A673 (cell line): ENCODE measurements at places on chromosomes 5 and 9. TPM values are rescaled to one million over a fixed set of nuclear protein-coding genes. Genes with fewer than 3 reads are reported as not detected.

- H3K27ac ChIP-seq, result no peak overlapping the region
- H3K36me3 ChIP-seq, result no peaks in the 10 kb centered on the region
- H3K4me1 ChIP-seq, result no peaks in the 10 kb centered on the region
- no peak for DNase-seq
- H3K27me3 ChIP-seq, result peaks cover 20% of the 10 kb centered on the region
These were observed 55.3 kb downstream of the ENTREP1 start for GRCh38 chr9:69380301-69380700.

DNA sequence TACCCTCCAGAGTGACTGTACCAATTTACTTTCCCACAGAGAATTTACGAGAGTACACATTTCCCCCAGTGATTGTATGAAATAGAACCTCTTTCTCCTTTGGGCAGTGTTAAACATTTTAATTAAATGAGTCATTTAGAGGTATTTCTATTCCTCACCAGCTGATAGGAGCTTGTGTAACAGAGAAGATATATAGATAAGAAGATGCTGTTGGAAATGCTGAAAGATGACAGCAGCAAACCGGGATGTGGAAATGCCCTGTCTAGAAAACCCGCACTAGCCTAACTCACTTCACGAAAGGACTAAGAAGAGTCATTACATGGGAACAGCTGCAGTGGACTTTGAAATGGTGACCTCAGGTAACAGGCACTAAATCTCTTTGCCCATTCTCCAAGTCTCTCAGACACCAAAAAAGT lies 68.3 kb downstream of the LPAR1 start:
- peak overlapping the region; percentile 2 for H3K27ac ChIP-seq
- H3K36me3 ChIP-seq, result peaks cover 3% of the 10 kb centered on the region
- no peaks in the 10 kb centered on the region for H3K27me3 ChIP-seq

DNA sequence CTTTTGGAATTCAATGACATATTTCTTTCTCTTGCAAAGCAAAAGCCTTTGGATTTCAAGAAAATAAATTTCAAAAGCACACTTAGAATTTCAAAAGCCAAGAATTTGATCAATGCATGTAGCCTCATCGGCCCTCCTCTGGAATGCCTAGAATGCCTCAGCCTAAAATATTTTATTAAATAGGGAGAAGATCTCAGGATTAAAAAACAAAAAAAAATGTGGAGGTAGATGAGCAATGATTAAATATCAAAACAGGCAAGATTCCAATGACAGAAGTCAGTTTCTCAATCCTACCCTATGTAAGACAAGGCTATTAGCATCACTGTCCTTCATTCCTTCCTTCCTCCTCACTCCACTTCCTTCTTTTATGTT lies 169.0 kb downstream of the CDH6 start:
- H3K4me1 ChIP-seq, result no peaks in the 10 kb centered on the region
- no peak for DNase-seq
- H3K27me3 ChIP-seq, result no peaks in the 10 kb centered on the region
- H3K36me3 ChIP-seq, result no peaks in the 10 kb centered on the region

GRCh38 chr5:131794586-131794985 lies 2.2 kb downstream of the FNIP1 start:
- no peak overlapping the region for H3K27ac ChIP-seq
- no peaks in the 10 kb centered on the region for H3K27me3 ChIP-seq
- DNase-seq, result no peak
- peaks cover 13% of the 10 kb centered on the region for H3K4me1 ChIP-seq
- H3K4me3 ChIP-seq, result no peak overlapping the region
- H3K36me3 ChIP-seq, result no peaks in the 10 kb centered on the region

DNA sequence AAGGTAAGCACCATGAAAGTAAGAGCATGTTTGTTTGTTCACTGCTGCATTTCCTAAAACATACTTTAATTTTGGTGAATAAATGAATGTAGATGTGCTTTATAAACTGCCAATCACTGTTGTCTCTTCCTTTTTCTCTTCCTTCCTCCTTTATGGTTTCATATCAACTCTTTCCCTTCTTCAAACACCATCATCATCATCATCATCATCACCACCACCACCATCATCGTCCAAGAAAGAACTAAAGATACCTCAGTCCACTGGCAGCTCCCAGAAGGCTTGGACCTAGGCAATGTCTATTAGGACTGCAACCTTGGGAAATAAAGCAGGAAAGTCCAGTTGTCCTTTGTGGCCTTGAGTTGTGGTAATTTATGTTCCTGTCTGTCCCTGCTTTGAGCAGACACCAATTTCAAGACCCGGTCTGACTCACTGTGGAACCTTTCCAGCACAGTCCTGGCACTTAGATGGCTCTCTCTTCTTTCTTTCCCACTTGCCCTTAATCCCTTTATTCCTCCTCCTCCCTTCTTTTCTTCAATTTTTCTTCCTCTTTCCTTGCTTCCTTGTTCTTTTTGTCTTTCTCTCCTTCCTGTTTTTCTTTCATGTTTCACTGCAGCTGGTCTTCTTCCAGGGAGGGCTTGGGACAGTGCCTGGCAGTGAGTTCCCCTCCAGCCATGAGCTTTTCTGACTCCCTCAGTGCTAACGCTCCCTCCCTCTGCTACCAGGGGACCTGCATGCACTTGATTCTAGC lies 99.3 kb downstream of the ANGPTL2 start:
- H3K27ac ChIP-seq, result peak overlapping the region; percentile 78
- no peak overlapping the region for H3K4me3 ChIP-seq
- peaks cover 10% of the 10 kb centered on the region for H3K4me1 ChIP-seq
- H3K36me3 ChIP-seq, result no peaks in the 10 kb centered on the region

Gene TBC1D13
- 26.7 and 27.2 TPM in 2 replicates for total RNA-seq

GRCh38 chr9:19460243-19460642 lies 51.4 kb downstream of the ACER2 start:
- no peaks in the 10 kb centered on the region for H3K4me1 ChIP-seq
- H3K4me3 ChIP-seq, result no peak overlapping the region
- H3K27ac ChIP-seq, result no peak overlapping the region
- no peaks in the 10 kb centered on the region for H3K36me3 ChIP-seq
- DNase-seq, result no peak

Gene PHF19
- total RNA-seq, result 75.7 and 77.4 TPM in 2 replicates

Gene F2RL1
- total RNA-seq, result 0.32 and 0.39 TPM in 2 replicates

Gene NR6A1
- total RNA-seq, result 5.3 and 6.8 TPM in 2 replicates

Gene TAS2R1
- total RNA-seq, result not detected in 2 replicates

DNA sequence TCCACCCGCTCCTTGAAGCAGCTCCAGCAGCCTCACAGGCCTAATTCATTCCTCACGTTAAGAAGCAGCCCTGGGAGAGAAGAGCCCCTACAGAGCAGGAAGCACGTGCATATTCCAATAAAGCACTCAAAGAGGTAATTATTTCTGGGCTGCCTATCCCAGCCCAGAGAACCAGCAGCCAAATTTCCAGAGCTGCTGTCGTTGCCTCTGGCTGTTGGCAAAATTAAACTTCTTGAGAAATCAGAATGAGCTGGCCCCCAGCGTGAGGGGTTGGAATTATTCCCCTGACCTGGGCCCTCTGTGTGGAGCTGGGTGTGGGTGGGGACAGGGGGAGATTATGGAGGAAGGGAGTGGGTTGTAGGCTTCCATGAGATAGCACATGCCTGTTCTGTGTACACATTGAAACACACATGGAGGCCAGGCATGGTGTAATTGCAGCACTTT lies 86.8 kb upstream of the HSPA9 start:
- H3K36me3 ChIP-seq, result no peaks in the 10 kb centered on the region
- no peak overlapping the region for H3K4me3 ChIP-seq
- DNase-seq, result peak; percentile 75
- H3K27me3 ChIP-seq, result no peaks in the 10 kb centered on the region
- H3K4me1 ChIP-seq, result peaks cover 15% of the 10 kb centered on the region
- no peak overlapping the region for H3K27ac ChIP-seq

GRCh38 chr5:42875785-42876374 lies 64.2 kb upstream of the SELENOP start:
- no peak for DNase-seq
- H3K27me3 ChIP-seq, result no peaks in the 10 kb centered on the region
- H3K27ac ChIP-seq, result no peak overlapping the region
- no peaks in the 10 kb centered on the region for H3K4me1 ChIP-seq
- H3K4me3 ChIP-seq, result no peak overlapping the region

GRCh38 chr9:134619983-134620661 lies 21.5 kb upstream of the COL5A1 start:
- no peak overlapping the region for H3K4me3 ChIP-seq
- no peak overlapping the region for H3K27ac ChIP-seq
- H3K27me3 ChIP-seq, result no peaks in the 10 kb centered on the region
- no peak for DNase-seq

DNA sequence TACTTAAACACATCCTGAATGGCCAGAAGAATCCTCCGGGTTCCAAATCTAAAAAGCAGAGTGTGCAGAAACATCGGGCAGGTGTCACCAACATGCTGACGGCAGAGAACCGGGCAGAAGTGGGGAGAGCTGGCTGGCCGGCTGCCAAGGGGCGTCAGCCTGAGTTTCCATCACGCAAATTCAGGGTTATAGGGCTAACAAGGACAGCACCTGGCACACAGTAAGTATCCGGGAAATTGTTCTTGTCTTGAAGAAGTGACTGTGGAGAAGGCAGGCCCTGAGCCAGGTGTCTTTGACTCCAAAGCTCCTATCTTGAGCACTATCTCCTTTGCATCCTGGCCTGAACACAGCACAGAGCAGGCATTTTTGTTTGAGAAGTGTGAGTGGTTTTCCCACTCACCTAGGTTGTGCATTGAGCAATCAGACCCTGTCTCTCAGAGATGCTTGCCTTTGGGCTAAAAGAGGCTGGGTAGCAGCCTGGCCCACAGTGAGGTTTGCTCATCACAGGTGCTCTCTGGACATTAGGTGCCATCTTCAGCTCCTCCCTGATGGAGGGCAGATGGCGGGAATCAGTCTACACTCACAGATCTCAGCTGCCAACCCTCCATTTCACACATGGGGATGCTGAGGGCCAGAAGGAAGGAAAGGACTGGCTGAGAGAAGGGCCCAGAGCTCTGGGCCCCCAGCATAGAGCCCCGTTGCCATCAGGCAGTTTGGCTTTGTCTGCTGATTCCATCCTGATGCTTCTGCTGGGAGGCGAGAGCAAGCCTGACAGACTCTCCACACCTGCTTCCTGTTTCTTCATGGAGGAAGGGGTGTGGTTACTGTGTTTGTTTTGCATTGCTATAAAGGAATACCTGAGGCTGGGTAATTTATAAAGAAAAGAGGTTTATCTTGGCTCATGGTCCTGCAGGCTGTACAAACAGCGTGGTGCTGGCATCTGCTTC lies 52.8 kb downstream of the WHRN start:
- no peaks in the 10 kb centered on the region for H3K36me3 ChIP-seq
- no peak overlapping the region for H3K4me3 ChIP-seq
- DNase-seq, result no peak

GRCh38 chr5:56166671-56167385 lies 66.3 kb downstream of the ANKRD55 start:
- H3K36me3 ChIP-seq, result no peaks in the 10 kb centered on the region
- H3K4me3 ChIP-seq, result no peak overlapping the region
- DNase-seq, result no peak
- H3K27me3 ChIP-seq, result no peaks in the 10 kb centered on the region
- H3K27ac ChIP-seq, result no peak overlapping the region

DNA sequence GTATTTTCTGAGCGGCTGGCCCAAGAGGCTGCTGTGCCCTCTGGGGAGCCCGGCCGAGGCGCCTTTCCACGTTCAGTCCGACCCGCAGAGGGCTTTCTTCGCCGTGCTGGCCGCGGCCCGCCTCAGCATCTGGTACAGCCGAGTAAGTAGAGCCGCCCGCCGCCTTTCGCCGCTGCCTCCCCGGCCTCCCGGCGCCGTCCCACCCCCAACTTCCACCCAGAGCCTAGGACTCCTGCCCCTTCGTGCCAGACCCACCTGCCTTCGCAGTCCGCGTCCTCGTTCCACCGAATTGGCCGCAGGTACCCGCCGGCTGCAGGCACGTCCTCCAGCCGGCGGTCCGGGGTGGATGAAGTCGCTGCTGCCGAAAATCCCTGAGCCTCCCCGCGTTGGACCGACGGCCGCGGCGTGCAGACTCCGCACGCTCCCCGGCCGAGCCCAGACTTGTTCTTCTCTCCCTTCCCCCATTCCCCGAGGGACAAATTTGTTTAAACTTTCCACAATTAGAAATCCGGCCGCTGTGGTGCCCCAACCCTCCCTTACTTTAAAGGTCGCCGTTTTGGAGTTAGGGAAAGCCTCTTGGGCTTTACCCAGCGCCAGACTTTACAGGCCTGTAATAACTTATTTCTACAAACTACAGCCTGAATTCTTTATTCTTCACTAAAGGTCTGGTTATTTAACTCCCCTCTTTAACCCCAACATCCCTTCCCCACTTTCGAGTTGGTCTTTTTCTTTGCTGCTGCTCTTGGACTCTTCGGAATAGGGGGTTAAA lies 589 bp downstream of the RIC1 start:
- peaks cover 28% of the 10 kb centered on the region for H3K4me1 ChIP-seq
- peak overlapping the region; percentile 98 for H3K4me3 ChIP-seq
- H3K27me3 ChIP-seq, result no peaks in the 10 kb centered on the region
- no peaks in the 10 kb centered on the region for H3K36me3 ChIP-seq
- H3K27ac ChIP-seq, result peak overlapping the region; percentile 94

DNA sequence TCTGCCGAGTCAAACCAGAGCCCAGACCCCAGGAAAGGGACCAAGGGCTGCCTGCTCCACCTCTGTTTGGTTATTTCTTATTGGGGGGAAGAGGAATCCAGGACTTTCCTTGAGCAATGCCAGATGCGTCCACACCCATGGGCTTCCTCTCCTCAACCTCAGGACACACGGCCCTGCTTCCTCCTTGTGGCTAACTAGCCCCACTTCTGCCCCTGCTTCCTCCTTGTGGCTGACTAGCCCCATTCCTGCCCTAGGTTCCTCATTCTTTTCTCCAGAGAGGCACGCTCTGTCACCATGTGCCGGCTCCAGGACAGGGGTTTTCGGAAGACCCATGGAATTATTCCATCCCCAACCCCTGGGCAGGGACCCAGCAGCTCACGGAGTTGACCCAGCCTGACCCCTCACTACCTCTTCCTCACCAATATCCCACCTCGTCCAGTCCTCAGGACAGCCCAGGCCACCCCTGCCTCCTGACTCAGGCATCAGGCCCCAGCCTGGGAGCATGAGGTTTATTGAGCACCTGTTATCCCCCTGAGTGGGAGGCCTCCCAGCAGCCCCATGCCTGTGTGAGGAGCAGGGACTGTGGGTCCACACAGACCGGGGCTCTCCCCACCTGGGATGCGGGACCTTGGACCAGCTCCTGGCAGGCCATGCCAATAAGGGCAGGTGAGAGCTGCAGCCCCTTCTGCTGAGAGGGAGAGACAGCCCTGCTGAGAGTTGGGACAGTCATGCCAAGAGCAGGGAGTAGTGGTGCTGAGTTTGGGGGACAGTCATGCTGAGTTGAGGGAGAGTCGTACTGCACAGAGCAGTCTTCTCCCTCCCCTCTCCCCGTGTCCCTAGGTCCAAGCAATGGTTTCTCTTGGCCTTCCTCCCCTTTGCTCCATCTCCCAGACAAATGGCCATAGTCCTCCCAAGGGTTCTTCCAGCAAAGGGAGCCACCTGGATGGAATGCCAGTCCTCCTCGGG lies 11.8 kb upstream of the FCN1 start:
- no peaks in the 10 kb centered on the region for H3K27me3 ChIP-seq
- no peaks in the 10 kb centered on the region for H3K36me3 ChIP-seq
- DNase-seq, result no peak
- H3K4me3 ChIP-seq, result no peak overlapping the region
- H3K4me1 ChIP-seq, result no peaks in the 10 kb centered on the region

- no peaks in the 10 kb centered on the region for H3K36me3 ChIP-seq
- H3K4me1 ChIP-seq, result peaks cover 5% of the 10 kb centered on the region
- DNase-seq, result no peak
- no peaks in the 10 kb centered on the region for H3K27me3 ChIP-seq
- H3K27ac ChIP-seq, result no peak overlapping the region
These were observed 54.6 kb upstream of the RXRA start for GRCh38 chr9:134271338-134272301.

Gene PCDHGA3
- 0.85 and 0.97 TPM in 2 replicates for total RNA-seq
